Chondrocyte (in vitro differentiated cells): ENCODE measurements at places on chromosomes 7 and 10. TPM values are rescaled to one million over a fixed set of nuclear protein-coding genes. Genes with fewer than 3 reads are reported as not detected.

DNA sequence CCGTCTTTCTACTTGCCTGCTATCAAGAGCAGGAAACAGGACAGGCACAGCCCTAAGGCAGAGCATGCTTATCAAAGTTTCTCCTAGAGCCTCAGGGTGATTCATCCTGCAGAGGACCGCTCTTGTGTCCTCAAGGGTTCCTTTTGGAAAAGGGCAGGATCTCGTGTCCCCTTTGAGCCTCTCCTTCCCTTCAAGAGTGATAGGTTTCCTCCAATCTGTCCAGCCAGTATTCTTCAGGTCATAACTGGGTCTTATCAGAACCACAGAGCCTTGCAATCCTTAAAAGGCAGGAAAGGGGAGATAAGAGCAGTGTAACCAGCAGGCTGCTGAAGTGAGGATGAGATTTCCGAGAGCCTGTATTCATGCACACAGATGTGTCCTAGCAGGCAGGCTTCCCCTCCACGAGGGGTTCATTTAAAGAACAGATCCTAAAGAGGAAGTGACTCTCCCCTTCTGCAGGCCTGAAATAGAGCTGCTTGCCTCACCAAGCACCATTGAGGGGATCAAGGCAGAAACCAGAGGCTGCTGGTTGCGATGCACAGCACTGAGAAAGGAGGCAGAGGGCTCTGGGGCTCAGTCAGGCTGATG lies 90.5 kb upstream of the SVIL start:
- DNase-seq, result no peak

Gene HEPACAM2
- not detected in 3 replicates for total RNA-seq

DNA sequence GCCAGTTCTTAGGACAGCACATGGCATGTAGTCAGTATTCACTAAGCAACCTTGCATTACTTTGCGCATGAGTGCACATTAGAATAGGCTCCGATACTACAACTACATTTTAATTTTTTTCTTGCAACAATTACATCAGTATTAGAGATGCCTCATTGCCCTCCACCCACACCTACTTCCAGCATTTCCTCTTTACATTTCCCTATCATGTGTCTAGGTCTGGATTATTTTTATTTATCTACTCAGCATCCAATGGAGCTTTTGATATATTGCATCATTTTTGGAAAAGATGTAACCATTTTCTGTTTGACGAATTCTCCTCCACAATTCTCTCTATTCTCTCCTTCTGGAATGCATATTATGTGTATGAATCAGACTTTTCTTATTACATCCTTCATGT lies 258.2 kb upstream of the GLI3 start:
- DNase-seq, result no peak

Gene GDF2
- not detected in 3 replicates for total RNA-seq

- no peak for DNase-seq
Measured at GRCh38 chr7:55569269-55569663, 3.0 kb downstream of the VOPP1 start.

Gene UCN3
- not detected in 3 replicates for total RNA-seq

DNA sequence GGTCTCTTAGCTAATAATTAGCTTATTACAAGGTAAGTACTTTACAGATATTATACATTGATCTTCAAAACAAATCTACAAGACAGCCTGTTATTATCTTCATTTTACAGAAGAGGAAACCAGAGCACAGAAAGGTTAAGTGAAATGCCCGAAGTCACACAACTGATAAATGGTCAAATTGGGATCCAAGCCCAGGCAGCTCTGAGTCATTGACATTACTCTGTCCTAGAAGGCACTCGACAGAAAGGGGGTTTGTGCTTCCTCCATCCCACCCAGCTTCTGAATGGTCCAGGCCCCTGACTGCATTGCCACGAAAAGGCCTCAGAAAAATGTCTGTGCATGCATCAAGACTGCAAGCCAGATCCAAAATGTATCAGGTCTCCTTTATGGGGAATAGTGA lies 81.3 kb upstream of the ZNF438 start:
- no peak for DNase-seq

DNA sequence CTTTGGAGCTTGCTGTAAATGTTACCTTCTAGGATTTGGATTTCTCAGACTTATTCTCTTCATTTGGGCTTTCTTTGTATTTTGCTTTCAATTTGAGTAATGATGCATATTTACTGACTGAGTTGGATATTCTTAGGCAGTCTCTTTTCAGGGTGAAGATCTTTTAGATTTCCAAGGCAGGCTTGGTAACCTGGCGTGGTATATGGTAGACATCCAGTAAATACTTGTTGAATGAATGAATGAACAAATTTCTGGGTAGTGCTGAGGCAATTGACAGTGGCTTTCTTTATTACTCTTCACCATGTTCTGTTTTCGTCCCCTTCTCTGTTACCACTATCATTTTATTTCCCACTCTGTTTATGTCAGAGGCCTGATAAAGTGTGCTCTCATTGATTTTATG lies 27.1 kb downstream of the BBS9 start:
- no peak for DNase-seq

DNA sequence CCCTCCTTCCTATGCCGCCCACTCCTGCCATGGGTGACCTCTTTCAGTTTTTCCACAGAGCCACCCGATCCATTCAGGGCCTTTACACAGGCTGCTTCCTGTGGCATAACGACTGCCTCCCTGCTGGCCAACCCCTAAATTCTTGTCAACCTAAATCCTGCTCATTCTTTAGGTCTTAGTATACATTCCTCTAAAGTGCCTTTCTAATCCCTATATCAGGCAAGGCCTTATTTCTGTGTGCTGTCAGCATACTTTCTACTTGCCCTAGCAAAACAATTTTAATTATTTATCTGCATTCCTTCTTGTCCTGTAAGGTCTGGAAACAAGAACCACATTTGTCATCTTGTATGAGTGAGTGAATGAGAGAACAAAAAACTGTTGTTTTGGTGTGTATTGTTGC lies 132.4 kb downstream of the DNAH11 start:
- no peak for DNase-seq

DNA sequence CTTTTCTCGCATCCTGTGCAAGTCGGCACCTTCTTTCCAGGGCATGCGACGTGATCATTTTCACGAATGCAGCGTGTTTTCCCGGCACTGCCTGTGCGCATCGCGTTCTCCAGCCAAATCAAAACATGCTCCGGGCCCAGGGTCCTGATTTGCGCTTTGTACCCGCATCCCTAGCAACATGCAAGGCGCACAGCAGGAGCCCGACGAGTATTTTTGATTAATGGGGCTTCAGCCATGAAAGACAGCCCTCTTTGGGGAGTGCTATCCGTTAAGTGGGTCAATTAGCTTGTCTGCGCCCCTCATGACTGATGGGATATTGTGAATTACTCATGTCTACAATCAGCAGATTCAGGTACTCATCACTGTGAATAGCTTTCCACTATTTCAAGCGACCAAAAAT lies 243.3 kb upstream of the RNF32 start:
- no peak for DNase-seq

- DNase-seq, result no peak
Measured at GRCh38 chr10:83512681-83513080, 626.6 kb upstream of the GHITM start.

GRCh38 chr7:101702362-101702850 lies 73.3 kb upstream of the MYL10 start:
- DNase-seq, result no peak

DNA sequence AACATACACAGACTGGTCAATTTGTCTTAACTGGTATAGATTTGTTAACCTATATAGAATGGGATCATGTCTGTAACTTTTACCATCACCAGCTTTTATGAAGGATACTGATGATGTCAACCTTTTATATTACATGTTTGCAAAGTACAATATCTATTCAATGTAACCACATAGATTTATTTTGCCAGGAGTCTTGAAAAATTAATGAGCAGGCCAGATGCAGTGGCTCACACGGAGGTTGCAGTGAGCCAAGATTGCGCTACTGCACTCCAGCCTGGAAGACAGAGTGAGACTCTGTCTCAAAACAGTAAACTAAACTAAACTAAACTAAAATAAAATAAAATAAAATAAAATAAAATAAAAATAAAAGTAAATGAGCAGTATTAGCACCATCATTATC lies 30.0 kb upstream of the PARD3 start:
- DNase-seq, result no peak

DNA sequence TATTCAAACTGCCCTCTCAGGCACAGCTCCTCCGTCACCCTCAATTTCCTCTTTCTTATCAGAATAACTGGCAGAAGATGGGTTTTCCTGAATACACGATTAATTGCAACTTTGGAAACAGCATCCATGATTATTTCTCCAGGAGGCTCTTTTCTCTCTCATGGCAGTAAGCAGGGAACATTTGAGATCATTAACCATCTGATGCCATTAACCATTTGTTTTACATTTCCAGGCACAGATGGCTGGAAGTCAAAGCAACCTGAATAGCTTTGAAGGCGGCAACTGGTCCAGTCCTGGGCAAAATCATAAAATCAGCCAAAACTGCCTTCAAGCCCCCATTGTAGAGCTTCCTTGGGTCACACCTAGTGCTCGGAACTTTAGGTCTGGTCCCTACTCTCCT lies 289.5 kb upstream of the AOAH start:
- DNase-seq, result no peak

DNA sequence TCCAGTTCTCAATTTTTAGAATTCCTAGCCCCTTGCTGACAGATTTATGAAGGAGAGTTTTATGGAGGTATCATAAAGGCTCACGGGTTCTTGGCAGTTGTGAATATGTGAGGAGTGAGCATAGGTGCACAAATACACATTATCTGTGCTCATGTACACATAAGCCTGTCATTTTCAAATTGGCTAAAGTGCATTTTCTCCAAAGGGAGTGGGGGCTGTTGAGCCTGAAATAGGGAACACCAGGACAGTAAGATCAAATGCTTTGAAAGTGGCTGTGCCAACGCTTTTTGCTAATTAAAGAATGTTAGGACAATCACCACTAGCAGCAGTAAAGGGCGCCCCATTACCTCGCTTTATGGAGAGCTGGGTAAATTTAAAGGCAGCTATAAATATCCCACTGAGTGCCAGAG lies 8.3 kb upstream of the LRRC4 start:
- no peak for DNase-seq
